ENCODE measurements at places on chromosomes 16 and 17.

- DNase-seq, result no peak
Observed at GRCh38 chr17:57811638-57812280, 38.1 kb downstream of the MRPS23 start.

DNA sequence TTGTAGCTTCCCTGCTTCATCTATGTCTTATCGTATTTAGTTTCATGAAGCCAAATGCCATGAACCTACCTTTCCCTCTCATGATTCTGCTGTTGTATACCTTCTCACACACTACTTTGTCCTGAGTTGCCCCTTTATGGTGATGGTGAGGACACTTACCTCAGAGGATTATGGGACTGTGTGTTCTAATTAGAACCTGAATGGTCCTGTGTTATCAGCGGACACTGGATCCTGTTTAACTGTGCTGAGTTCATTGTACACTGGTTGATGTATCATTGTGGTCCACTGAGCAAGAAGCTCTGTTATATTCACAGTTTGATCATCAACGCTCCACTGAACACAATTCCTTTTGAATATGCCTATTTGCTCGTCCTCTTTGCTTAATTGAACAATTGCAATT is 343.0 kb downstream of the RBFOX1 start:
- DNase-seq, result no peak

GRCh38 chr17:66547151-66547865 is 244.9 kb downstream of the PRKCA start:
- peak; percentile 28 for DNase-seq

DNA sequence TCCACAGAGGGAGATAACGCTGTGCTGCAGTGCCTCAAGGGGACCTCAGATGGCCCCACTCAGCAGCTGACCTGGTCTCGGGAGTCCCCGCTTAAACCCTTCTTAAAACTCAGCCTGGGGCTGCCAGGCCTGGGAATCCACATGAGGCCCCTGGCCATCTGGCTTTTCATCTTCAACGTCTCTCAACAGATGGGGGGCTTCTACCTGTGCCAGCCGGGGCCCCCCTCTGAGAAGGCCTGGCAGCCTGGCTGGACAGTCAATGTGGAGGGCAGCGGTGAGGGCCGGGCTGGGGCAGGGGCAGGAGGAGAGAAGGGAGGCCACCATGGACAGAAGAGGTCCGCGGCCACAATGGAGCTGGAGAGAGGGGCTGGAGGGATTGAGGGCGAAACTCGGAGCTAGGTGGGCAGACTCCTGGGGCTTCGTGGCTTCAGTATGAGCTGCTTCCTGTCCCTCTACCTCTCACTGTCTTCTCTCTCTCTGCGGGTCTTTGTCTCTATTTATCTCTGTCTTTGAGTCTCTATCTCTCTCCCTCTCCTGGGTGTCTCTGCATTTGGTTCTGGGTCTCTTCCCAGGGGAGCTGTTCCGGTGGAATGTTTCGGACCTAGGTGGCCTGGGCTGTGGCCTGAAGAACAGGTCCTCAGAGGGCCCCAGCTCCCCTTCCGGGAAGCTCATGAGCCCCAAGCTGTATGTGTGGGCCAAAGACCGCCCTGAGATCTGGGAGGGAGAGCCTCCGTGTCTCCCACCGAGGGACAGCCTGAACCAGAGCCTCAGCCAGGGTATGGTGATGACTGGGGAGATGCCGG is 769 bp downstream of the CD19 start:
- no peak for DNase-seq

DNA sequence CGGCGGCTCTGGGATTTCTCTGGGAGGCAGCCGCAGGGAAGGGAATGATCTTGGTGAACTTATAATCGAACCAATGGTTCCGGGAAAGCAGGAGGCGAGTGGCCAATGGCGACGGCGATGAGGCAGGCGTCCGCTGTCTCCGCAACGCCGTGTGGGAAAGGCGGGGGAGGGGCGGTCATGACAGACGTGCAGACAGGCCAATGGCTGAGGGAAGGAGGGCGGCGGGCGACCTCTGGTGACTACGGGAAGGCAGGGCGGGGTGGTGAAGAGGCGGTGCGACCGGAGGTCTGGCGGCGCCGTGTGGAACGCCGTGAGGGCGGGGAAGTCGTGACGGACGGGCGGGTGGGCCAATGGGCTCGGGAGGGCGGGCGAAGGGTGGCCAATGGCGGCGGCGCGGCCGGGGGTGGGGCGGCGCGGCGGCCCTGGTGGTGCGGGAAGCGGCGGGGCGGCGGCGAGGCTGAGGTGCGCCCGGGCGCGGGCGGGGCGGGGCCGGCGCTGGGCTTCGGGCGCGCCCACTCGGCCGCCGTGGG is at the start of gene RAB40C:
Gene RAB40C (plus strand): TSS at position 409 of the 530 bp plus-strand sequence. CDS start 226 bp downstream, outside the sequence.
- DNase-seq, result peak; percentile 97

GRCh38 chr16:81477697-81478693 is 33.4 kb downstream of the CMIP start:
- DNase-seq, result no peak

GRCh38 chr17:20924306-20924705 is 118.5 kb downstream of the USP22 start:
- DNase-seq, result no peak

DNA sequence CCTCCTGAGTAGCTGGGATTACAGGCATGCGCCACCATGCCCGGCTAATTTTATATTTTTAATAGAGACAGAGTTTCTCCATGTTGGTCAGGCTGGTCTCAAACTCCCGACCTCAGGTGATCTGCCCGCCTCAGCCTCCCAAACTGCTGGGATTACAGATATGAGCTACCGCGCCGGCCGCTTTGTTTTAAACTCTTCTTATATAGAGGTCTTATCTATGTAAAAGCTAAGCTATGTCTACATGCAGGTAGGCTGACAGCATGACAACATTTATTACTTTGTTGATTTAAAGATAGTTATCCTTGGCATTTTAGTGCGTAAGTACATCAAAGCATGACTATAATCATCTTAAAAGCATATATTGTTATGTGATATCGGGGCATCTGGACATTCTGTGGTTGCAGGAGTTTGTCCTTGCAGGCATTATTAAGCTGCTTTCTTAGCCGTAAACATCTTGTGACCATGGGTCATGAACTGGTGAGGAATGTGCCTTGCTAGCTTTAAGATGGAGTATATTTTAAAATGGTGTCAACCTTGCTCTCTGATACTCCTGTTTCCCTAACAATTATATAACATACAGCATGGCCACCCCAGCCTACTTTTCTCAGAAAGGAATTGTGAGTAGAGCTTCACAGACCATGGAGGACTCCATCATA is 45.8 kb upstream of the TAOK1 start:
- DNase-seq, result no peak

DNA sequence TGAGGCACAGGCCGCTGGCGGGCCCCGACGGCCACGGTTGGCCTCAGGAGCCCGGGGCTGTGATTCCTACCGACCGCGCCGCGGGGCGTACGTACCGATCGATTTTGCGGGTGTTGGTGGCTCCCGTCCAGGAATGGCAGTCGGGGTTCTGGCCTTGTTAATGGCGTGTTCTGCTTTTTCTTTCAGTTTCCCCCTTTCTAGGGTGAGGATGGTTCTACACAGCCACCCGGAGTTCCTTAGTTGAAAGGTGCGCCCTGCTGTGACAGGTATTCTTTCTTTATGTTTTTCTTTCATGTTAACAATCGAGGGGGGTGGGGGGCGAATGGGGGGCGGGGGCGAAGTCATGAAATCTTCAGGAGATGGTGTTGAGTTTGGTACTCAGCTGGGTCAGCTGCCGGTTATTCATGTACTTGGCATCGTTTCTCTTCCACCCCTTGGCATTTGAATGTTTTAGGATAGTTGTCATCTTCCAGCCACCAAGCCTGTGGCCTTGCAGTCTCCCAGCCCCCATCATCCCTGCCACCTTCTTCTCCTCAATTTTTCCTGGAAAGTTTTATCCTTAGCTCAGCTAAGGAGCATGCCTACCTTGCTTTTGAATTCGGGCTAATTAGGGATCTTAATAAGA is 802 bp downstream of the CYLD start:
- DNase-seq, result peak; percentile 71
